ENCODE measurements at places on chromosomes 3 and 15.
A peak's percentile ranks its signal among the peaks of the same experiment; 100 is the strongest.

DNA sequence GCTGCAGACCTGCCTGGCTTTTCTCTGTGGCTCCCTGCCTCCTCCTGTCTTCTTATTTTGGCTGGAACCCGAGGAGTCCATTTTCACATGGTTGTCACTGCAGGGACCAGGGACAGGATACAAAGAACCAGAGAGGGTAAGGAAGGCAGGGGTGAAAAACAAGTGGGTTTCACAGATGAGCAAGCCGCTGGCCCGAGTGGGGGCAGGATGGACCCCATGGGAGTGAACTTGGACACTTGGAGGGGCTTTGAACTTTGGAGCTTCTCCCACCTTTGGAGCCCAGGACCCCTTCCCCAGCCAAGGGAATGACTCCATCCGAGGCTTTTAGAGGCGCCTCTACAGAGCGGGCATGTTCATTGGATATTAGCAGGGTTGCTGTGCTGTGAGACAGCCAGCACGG is 26.9 kb upstream of the ADCY5 start:
- no peak for DNase-seq

DNA sequence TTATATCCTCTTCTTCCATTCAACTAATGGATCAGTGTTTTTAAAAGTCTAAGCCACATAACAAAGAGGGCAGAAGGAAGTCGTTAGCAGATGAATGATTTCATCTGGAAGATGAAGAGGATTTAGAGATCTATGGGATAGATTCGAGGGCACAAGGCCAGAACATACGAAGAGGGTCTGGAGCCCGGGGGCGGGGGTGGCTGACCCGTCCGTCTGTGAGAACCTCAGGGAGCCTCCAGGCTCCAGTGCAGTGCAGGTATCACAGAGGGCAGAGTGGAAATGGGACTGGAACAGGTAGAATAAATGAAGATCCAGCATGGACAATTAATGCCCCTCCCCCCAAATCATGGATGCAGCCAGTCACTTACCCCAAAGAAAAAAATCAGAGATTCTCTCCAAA is 1.5 kb upstream of the GOLGA8B start:
- DNase-seq = no peak

DNA sequence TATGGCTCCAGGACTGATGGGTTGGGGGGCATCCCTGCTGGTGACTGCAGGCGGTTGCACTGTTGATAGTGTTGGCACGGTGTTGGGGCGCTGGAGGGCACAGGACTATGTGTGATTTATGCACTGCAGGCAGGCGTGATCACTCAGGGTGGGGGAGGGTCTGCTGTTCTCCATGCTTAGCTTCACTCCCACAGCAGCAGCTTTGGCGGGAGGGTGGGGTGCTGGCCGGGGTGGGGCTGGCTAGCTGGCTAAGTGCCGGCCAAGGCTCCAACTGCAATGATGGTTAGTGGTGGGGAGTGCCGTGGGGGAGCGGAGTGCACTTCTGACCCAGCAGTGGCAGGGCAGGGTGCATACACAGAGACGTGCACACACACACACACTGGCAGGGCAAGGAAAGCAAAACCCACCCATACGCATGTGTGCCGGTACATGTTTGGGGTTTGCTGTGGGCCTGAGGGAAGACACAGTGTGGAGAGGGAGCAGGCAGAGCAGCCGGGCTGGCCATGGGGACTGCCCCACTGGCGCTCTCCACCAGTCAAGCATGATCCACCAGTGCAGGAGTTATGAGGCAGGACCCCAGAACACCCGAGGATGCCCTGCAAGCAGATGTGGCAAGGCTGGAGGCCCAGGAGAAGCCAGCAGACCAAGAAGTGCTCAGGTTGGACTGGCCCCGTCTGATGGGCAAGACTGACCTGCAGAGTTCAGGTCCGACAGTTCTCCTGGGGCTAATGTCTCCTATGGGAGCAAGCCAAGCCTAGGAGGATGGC is 16.5 kb upstream of the FGF7 start:
- DNase-seq = no peak

- peak; percentile 37 for DNase-seq
Measured at GRCh38 chr3:3189102-3189727, 9.7 kb upstream of the CRBN start.

GRCh38 chr15:57253082-57253481 is 123.2 kb upstream of the CGNL1 start:
- DNase-seq = no peak

- DNase-seq = no peak
Measured at GRCh38 chr3:12408984-12409683, 75.1 kb upstream of the TSEN2 start.

- DNase-seq = no peak
Measured at GRCh38 chr3:94772402-94772801, 709.5 kb downstream of the NSUN3 start.

DNA sequence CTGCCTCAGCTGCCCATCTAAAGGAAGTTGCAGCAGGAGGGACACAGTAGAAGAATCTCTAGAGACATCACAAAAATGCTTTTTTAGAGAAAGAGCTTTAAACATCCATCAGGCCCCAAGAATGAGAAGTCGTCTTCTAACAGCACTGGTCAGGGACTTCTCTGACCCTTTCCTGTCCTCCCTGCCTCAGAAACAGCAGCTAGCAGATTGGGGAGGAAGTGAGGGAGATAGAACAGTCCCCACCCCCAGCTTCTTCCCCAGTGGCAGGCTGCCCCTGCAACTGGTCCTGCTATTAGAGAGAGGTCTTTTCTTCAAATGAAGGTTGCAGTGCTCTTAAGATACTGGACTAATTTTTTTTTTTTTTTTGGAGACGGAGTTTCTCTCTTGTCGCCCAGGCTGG is 55.1 kb downstream of the PDE8A start:
- DNase-seq = no peak

DNA sequence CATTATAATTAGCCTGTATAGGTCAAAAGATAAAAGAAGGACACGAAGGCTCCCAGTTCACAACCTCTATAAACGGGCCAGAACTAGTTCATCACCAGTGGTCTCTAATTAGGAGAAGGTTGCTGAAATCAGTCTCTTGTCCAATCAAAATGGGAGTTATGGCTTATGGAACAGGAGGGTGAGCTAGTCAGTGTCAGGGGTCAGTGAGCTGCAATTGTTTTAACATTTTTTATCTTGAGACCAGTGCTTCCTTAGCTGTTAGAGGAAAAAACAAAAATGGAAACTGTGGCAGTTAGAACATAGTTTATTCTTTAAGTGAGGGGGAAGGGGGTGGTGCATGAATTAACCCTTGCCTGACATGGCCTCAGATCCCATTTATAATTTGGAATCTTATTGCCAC is 141.7 kb downstream of the KCNMB2 start:
- no peak for DNase-seq

DNA sequence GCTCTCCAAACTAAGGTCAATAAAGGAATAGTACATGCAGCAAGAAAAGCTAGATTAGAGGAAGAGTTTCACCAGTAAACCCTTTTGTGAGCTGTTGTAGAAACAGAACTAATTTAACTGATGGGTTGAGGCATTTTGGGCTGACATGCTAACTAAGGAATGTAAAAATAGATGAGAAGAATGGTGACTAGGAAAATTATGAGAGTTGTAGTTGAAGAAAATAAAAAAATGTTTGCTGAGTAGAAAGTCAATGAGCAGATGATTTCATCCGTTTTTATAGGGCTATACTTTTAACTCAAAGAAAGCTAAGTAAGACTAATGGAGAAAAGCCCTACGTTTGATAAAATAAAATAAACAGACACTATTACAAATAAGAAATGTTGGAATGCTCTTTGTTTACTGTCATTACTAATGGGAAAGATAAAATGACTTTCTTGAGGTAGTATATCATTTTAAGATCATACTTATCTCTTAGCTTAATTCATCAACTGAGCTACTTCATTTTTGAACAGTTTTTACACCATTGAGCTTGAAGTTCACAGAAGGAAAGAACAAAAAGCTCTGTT is 209.4 kb upstream of the DPH6 start:
- no peak for DNase-seq

- DNase-seq = peak; percentile 71
Measured at GRCh38 chr3:126083511-126083912, 412 bp downstream of the SLC41A3 start.

DNA sequence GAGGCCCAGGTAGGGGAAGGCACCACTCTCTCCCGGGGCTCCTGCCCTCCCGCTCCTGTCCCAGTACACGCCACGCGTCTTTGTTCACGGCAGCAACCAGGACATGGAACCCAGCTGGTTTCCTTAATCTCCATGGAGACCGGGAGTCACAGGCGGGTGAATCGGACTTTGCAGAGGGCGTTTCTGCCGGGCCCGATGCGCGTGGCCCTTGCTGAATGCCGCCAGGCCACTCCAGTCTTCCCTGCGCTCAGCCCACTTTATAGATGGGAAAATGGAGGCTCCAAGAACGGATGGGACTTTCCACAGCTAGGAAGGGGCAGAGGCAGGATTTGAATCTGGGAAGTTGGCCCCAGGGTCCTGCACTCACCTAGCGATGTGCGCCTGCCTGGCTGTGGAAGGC is 7.4 kb downstream of the PLXND1 start:
- DNase-seq = no peak
